ENCODE measurements at places on chromosomes 12 and 14.

DNA sequence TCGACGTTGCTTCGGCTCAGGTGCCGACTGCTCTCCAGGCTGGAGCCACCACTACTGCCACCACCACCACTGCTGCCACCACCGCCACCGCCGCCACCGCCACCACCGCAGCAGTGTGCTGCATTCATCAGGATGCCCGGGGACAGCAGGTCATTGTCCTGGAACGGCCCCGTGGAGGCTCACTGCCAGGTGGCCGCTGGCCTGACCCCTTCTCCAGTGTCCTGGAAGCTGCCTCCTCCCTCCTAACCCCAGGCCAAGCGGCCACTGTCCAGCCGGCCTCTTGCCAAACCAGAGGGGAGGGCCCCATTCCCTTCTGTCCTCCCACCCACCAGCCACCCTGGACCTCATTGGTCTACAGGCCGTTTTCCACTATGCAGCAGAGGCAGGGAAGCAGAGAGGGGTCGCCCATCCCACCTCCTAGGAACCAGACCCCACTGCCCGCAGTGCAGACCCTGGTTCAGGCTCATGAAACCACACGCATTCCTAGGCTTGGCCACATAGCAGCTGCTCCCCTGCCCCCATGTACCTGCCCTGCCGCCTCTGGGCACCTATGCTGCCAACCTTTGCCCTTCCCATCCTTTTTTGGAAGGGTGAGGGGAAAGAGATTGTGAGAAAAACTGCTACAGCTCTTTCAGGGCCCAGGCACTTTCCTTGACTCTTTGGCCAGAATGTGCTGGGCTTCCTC is 15.2 kb downstream of the ARL6IP4 start:
- DNase-seq, result no peak

DNA sequence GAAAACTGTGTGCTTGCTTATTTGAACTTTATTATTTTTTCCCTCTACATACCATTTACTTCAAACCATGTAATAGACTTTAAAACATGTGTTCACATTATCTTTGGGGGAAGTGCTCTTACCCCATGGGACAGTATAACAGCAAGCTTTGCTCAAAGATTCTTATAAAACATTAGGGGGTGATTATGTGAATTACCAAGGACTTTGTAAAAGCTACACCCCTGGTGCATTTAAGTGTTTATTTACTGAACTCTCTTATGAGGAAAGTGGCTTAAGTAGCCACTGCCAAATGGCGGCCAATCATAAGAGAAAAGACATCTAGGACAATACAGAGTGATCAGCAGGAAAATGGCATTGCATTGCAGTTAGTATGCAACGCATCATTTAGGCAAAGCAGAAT is 70.3 kb downstream of the CAPZA3 start:
- no peak for DNase-seq

- DNase-seq, result no peak
Observed at GRCh38 chr12:118288174-118288573, 84.5 kb downstream of the TAOK3 start.

GRCh38 chr12:112401054-112401453 is 8.4 kb downstream of the RPL6 start:
- no peak for DNase-seq

GRCh38 chr14:31955936-31956579 is 121.0 kb upstream of the ARHGAP5 start:
- DNase-seq, result no peak

All from fibroblast of pulmonary artery (primary cell).